Cardiac muscle cell (in vitro differentiated cells and primary cell): ENCODE measurements at places on chromosomes 3 and 15. TPM values are rescaled to one million over a fixed set of nuclear protein-coding genes. Genes with fewer than 3 reads are reported as not detected.

Gene CFAP100
- total RNA-seq = not detected in 2 replicates

Gene HEG1
- total RNA-seq = 16.5 and 42.7 TPM in 2 replicates

Gene NOX5
- 0.12 and 0.25 TPM in 2 replicates for total RNA-seq

Gene SV2B
- total RNA-seq = 0.03 TPM in 1 of 2 replicates, not detected in the other

Gene RGMA
- total RNA-seq = 3.4 and 4.8 TPM in 2 replicates

Gene STRC
- total RNA-seq = 2.5 and 4.6 TPM in 2 replicates

DNA sequence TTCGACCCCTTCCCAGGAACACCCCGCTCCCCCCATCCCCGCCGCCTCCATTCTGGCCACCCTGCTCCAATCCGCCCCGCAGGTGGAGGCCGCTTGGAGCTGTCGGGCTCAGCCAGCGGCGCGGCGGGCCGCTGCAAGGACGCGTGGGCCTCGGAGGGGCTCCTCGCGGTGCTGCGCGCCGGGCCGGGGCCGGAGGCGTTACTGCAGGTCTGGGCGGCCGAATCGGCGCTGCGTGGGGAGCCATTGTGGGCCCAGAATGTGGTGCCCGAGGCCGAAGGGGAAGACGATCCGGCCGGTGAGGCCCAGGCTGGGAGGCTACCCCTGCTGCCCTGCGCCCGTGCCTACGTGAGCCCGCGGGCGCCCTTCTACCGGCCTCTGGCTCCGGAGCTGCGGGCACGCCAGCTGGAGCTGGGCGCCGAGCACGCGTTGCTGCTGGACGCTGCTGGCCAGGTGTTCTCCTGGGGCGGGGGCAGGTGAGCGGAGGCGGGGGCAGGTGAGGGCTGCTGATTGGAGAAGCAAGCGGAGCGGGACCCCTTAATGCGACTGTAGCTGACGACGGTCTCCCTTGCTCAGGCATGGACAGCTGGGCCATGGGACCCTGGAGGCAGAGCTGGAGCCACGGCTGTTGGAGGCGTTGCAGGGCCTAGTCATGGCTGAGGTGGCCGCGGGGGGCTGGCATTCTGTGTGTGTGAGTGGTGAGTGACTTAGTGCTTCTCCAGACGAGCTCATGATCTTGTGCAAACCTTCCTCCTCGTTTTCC is 2.5 kb downstream of the RCCD1 start:
- DNase-seq = peak; percentile 43
- no peaks in the 10 kb centered on the region for H3K27me3 ChIP-seq
- peak overlapping the region; percentile 41 for H3K4me3 ChIP-seq
- H3K27ac ChIP-seq = no peak overlapping the region

DNA sequence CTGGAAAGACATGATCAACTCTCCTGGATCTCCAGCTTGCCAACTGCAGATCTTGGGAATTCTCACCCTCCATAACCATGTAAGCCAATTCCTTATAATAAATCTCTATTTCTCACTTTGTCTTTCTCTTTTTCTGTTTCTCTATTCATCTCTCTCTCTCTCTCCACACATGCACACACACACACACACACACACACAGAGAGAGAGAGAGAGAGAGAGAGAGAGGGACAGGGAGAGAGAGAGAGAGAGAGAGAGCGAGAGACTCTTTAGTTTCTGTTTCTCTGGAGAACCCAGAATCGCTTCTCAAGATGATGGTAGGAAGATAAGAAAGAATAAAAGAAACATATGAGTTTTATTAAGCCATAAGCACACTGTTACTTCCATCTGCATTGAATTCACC is 111.9 kb downstream of the BCHE start:
- no peak overlapping the region for H3K27ac ChIP-seq
- no peak for DNase-seq
- H3K36me3 ChIP-seq = no peaks in the 10 kb centered on the region
- H3K4me1 ChIP-seq = no peaks in the 10 kb centered on the region
- H3K27me3 ChIP-seq = no peaks in the 10 kb centered on the region

DNA sequence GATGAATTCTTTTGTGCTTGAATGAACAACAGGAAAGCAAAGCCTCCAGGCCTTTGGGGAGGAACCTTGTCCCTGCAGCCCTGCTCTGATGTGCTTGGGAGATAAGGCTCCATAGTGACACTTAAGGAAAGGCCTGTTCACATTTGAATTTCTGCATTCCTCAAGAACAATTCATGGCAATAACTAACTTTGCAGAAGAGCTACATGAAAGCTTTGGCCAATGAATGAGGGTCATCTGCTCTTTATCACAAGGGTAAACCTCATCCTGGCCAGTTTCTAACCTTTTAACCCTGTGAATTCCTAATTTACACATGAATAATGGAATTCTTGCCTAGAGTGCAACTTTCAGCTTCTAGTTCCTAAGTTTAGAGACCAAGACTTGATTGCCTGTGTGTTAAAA is 5.6 kb downstream of the PRTG start:
- H3K4me1 ChIP-seq = peaks cover 63% of the 10 kb centered on the region
- H3K4me3 ChIP-seq = peak overlapping the region; percentile 5
- no peaks in the 10 kb centered on the region for H3K27me3 ChIP-seq
- no peaks in the 10 kb centered on the region for H3K36me3 ChIP-seq
- DNase-seq = peak; percentile 55

DNA sequence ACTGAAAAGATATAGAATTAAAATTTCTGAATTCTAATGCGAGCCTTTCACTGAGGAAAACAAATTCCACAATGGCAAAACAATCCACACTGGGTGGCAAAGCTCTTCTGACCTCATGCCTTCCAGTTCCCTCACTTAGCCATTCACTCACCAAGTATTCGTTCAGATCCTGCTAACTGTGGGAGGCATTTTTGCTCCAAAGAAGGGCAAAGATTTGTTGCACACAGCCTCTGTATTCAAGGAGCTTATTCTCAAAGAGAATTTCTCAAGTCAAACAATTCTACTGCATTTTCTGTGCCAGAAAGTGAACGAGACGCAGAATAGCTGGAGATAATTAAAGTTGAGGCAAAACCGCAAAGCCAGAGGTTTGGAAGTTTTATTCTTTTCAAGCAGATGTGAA is 77.3 kb downstream of the CPNE4 start:
- peaks cover 14% of the 10 kb centered on the region for H3K4me1 ChIP-seq
- H3K27me3 ChIP-seq = no peaks in the 10 kb centered on the region
- H3K36me3 ChIP-seq = no peaks in the 10 kb centered on the region
- peak overlapping the region; percentile 35 for H3K27ac ChIP-seq
- DNase-seq = no peak
